Skeletal muscle cell (primary cell): ENCODE measurements at places on chromosomes 2 and 18.

- no peak for DNase-seq
These were observed 74.6 kb downstream of the RRM2 start for GRCh38 chr2:10196948-10197696.

DNA sequence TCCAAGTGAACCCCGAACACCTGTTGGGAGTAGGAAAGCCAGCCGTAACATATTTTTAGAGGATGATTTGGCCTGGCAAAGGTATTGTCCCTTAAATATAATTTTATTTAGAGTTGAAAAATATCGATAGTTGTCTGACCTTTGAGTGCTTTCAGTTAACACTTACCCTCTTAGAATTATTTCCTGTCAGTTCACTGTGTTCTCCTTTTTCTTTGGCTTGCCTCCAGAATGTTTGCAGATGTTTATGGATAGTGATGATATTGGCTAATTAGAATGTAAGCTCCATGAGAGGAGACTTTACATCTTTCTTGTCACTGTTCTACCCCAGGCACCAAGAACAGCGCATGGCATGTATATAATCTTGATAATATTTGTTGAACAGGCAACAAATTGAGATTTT, 19.8 kb downstream of the PIKFYVE start:
- DNase-seq, result no peak

DNA sequence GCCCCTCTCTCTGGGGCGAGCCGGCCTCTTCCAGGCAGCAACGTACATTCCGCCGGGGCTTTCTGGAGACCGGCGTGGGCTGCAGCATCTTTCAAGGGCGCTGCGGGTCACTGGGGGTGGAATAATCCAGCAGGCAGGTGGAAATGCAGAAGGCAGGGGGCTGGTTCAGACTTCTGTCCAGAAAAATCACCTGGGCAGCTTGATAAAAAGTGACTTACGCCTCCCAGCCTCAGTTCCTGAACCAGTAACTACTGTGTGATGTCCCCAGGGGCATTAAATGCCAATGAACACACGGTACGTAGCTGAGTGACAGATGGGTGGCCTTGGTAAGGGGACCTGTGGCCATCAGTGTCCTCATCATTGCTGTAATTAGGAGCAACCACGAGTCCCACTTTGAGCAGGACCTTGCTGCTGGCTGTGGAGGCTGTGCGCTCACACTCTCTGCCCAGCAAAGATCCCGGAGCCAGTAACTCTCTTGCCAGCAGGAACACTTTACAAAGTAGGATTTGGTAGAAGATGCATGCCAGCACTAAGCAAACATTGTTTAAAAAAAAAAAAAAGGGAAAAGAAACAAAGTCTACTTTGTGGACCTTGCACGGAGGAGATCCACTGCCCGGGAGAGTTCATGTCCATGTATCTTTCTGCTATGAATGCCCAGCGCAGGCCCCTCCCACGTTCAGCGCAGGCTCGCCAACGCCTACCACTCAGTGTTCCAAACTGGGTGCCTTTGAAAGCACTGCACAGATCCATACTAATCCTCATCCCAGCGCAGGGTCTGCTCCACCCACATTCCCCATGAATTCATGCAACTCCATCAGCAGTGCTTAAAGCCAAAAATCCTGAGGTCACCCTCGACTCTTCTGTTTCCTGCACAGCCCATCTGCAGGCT, 177.3 kb downstream of the HDAC4 start:
- DNase-seq, result peak; percentile 45

DNA sequence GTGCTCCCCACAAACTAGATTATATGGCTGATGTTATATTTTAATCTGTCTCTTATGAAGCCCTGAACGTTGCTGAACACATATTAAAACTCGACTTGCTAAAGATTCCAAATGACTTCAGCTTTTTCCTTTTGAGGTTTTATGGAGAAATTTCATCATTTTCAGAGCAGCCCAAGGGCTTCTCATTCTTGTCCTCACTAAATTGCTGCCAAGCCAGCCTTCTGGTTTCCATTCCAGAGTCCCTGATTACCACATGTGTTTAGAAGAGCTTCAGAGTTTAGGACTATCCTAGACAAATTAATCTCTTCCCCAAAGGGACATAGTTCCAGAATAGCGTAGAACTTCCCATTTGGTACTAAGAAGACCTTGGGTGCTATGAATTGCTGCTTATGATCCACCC, 77.8 kb upstream of the CCDC195 start:
- peak; percentile 20 for DNase-seq

GRCh38 chr2:212814941-212815340, 276.3 kb upstream of the ERBB4 start:
- DNase-seq, result no peak

DNA sequence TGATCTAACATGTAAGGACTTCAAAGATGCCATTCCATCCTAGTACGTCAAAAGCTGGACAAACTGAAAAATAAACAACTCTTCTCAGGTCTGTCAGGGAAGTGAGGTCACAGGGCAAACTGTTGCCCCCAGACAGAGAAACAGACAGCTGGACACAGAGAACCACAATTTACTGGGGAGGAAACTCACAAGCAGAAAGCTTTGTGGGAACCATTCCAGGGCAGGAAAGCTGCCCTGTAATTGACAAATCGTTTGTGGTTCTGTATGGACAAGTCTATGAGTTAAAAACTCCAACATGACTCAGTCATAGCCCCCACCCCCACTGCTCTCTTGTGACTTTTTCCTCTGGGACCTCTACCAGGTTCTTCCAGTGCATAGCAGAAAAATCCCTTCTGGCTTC, 28.4 kb downstream of the MCEE start:
- peak; percentile 78 for DNase-seq

GRCh38 chr2:152716805-152717227, 445 bp downstream of the PRPF40A start:
- DNase-seq, result no peak

- DNase-seq, result no peak
These were observed 25.5 kb downstream of the RMC1 start for GRCh38 chr18:23528580-23529472.

DNA sequence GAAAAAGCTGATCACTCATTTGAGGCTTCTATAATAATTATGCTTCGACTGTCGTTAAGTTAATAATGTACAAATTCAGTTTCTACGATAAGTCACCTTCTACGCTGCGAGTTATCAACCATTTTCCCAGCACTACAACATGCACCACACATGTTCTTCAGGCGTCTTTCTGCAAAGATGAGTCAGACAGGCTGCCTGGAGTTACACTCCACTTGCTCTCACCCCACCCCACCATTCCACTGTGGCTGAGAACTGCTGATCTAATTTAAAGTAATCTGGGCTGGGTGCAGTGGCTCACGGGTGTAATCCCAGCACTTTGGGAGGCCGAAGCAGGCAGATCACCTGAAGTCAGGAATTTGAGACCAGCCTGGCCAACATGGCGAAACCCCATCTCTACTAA, 218.6 kb downstream of the DYM start:
- DNase-seq, result no peak

DNA sequence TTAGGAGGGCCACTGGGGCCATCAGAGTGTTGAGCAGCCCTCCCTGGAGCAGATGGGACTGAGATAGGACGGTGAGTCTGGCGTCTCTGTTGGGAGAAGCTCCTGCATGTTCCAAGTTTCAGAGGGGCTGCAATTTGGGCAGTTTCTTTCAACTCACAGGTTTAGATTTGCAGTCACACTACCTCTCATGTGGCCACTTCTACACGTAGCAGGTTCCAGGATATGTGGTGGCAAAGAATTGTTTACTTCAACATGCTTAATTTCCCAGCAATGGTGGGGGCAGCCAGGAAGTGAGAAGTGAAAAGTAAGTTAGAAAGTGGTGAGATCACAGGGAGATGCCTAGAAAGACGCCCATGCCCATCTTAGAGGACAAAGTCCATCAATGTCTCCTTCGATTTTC, 9.3 kb downstream of the NCK2 start:
- DNase-seq, result no peak

DNA sequence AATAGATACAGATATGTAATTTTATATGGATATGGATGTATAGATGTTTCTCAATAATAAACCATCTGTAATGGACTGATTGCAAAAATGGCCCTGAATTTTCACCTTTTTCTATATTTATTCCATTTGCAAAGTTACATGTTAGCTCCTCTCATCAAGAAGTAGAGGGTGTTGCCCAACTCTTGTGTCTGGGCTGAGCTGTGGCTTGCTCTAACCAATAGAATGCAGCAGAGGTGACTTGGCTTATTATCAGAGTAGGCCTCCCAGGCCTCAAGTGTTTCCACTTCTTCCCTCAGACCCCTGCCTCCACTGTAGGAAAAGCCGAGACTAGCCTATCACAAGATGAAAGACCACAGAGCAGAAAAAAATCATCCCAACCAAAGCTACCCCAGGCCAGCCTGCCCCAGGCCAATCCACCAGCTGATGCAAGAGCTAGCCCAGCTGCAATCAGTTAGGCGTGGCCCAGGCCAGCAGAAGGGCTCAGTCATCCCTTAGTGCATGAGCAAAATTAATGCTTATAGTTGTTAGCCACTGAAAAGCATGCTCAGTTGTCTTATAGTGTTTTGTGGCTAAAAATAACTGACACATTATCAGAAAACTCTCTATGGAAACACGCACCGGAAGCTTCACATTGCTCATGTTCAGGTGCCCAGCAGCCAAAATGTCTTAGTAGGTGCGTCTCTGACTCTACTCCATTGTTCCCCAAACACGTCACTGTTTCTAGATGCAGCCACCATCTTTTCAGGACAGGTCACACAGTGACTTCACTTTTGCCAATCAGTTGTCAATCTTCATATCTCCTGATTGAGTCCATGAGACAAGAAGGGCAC, 464.0 kb downstream of the FBXO15 start:
- no peak for DNase-seq

DNA sequence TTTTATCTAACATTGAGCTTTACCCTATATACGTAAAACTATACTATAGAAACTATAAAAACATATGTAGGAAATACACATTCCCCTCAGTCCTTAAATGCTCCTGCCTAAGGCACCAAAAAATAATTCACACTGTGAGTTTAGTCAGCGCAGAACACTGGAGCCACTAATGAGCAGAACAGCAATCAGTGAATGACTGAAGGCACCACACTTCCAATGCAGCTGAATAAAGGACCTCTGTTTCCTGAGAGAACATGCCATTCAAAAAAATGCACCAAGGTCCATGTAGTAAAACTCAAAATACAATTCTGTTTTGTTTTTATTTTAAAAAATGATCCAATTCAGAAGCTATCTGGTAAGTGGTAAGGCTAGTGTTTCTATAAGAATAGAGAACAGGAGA, 1280.6 kb upstream of the NRXN1 start:
- DNase-seq, result no peak

DNA sequence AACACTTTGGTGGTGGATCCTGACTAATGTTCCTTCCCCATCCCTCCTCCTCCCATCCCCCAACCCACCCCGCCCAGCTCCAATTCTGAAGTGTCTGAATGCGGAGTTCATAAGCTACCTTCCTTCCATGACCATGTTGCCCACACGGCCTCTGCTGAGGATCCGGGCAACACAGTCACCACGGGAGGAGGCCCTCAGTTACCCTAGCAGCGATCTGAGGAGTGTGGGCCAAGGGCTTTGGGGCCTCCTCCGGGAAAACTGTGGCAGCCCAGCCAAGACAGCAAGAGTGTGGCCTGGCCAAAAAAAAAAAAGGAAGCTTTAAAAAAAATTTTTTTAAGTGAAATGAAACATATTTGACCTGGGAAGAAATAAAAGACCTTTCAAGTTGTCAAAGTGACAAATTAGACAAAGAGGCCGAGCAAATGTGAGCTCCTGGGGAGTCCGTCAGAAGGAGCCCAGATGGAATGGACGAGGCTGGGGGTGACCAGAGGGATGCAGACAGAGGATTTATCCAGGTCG, 169.0 kb upstream of the PKDCC start:
- no peak for DNase-seq

- no peak for DNase-seq
These were observed 73.5 kb downstream of the GLI2 start for GRCh38 chr2:120809151-120809550.

DNA sequence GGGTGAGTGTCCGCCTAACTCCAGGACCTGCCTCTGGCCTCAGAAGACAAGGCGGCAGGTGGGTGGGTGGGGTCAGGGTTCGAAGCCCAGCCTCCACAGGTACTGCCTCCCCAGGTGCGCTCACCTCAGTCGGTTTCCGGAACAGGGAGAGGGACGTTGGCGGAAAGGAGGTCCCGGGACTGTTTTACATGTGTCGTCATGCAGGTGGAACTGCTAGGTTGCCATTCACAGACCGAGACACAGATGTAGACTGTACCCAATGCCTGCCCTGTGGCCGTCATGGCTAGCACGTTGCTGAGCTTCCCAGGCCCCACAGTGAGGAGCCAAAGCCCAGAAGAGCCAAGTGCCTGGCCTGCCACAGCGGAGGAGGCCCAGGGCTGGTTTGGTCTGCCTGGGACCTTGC, 284.0 kb upstream of the HS6ST1 start:
- DNase-seq, result no peak

GRCh38 chr2:217494557-217494956, 508.2 kb downstream of the TNS1 start:
- DNase-seq, result no peak

DNA sequence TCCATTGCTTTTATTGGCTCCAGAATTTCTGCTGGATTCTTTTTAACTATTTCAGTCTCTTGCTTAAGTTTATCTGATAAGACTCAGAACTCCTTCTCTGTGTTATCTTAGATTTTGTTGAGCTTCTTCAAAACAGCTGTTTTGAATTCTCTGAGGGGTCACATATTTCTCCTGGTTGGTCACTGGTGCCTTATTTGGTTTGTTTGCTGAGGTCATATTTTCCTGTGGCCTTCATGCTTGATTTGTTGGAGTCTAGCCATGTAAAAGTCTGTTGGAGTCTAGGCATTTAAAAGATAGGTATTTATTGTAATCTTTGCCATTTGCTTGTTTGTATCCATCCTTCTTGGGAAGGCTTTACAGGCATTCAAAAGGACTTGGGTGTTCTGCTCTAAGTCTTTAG, 398.7 kb downstream of the DSEL start:
- DNase-seq, result no peak

DNA sequence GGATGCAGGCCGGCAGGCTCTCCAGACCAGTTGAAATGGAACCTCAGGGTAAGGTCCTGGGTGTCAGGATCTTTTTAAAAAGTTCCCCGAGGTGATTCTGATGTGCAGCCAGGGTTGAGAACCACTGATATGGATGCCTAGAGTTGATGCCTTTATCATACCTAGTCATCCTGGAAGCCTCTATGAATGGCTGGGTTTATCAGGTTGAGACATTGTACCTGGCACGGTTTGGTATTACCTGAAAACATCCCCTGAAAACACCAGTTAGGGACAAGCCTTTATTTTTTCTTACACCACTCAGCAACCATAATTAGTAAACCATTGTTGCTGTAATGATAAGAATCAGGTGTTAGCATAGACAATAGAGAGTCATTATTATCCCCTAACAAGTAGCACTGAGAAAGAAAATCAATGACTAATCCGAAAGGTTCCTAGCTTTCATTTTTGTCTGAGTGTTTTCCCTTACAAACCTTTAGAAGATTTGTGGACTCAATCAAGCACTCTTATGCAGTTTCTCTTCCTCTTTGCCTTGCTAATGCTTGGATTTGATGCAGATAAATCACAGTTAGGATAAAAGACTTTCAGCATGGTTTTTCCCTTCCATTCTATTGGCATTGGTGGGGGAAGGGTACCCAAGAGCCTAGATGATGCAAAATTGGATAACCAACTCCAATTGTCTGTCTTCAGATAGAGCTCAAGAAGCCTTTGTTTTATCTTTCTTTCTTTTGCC, 116.5 kb upstream of the LYPD6 start:
- no peak for DNase-seq

- DNase-seq, result no peak
These were observed 34.0 kb upstream of the CYTIP start for GRCh38 chr2:157477919-157478318.
